Stimulated activated CD8-positive, alpha-beta memory T cell treated with anti-CD3 and anti-CD28 coated beads, Interleukin-4, amount 100 ng/mL, for 48 hours (primary cell): ENCODE measurements at places on chromosomes 11 and 22.

GRCh38 chr11:15493066-15493465, 378.3 kb downstream of the INSC start:
- DNase-seq: no peak

GRCh38 chr11:102476812-102477211, 24.2 kb upstream of the TMEM123 start:
- DNase-seq: no peak

GRCh38 chr22:29385748-29386147, 2.6 kb downstream of the AP1B1 start:
- no peak for DNase-seq

- no peak for DNase-seq
Measured at GRCh38 chr11:106399076-106399511, 321.6 kb downstream of the AASDHPPT start.

DNA sequence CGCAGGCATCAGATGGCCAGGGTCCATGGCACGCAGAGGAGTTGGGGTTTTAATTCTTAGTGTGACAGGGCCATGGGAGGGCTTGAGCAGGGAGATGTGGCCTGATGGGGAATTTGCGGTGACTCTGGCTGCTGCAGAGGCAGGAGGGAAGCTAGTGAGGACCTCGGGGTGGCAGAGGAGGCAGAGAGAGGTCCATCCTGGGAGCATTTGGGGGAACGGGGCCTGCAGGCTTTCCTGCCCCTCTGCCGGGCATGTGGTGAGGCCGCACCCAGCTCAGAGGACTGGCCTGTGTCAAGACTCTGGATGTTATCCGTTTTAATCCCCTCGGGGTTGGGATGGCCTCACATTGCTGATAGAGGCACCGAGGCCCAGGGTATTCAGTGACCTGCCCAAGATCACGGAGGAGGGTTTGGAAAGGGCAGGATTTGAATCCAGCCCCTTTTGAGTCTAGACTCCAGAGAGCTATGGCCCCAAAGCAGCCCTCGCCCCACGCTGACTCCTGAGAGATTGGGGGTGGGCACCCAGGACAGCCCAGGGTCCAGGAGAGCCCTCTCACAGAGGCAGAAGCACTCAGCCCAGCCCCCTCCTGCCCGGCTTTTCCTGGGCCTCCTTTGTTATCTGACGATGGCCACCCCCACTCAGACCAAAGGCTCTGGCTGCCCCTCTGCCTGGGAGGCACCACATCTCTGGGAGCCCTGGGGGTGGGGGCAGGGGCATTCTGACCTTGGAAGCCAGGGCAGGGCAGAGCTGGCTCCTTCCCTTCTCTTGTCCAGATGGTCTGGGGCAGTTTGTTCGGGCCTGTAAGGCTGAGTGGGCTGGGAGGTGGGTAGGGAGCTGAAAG, 13.9 kb downstream of the MGAT3 start:
- no peak for DNase-seq

GRCh38 chr22:50318698-50319411, 8.0 kb downstream of the DENND6B start:
- DNase-seq: no peak

DNA sequence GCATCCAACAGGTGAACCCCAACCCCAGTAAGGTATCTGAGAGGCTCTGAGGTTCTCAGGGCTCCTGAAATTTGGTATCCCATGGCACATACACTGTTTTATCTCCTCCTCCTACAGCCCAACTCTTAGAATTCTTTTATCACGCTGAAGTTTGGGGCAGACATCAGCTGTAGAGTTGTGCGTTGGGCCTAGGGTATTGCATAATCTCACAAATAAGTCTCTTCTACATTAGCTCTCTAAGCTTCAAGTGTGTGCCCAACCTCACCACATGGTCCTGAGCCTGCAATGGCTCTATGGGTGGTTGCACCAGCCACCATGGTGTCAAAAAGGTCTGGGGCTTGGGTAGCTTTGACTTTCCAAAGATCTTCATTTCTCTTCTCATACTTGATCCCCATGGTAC, 603.0 kb downstream of the BUD13 start:
- DNase-seq: no peak

GRCh38 chr22:26559961-26560575, 29.9 kb downstream of the TPST2 start:
- no peak for DNase-seq

GRCh38 chr11:114846416-114846791, 168.1 kb downstream of the NXPE2 start:
- DNase-seq: no peak

DNA sequence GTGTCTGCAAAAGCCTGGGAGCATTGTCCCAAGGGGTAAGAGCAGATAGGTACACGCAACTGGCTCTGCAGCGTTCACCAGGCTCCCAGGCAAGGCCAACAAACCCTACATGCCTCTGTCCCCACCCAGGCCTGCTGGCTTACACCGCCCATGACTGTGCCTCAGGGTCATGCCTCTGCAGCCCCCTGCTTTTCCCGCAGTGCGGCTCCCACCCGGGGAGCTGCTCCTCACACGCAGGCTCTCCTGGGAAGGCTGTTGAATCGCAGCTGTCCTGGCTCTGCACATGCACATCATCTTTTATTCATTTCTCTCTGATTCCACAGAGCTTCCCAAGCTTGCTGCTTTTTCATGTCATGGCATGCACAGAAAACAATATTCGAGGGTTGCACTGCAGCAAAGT, 29.2 kb upstream of the B3GAT1 start:
- no peak for DNase-seq
